ENCODE measurements at places on chromosomes 7 and 10. TPM values are rescaled to one million over a fixed set of nuclear protein-coding genes. Genes with fewer than 3 reads are reported as not detected.
A peak's percentile ranks its signal among the peaks of the same experiment; 100 is the strongest.

DNA sequence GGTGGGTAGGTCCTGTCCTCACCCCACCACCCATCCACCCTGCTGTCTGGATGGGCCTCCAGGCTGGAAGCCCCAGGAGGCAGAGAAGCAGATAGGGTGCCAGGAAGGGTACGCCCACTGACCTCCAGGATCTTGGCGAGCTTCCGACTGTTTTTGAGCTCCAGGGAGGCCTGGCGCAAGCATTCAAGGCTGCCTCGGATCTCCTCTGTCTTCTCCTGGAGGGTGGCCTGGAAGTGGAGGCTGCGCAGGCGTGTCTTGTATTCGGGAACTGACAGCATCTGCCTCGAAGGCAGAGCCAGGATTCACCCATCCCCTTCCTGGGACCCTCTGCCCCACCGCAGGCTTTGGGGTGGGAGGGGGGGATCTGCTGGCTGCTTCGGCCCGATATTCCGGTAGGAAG, 48.4 kb downstream of the GRID2IP start:
- no peak for DNase-seq

GRCh38 chr7:17447728-17448478, 149.5 kb downstream of the AHR start:
- no peak for DNase-seq

DNA sequence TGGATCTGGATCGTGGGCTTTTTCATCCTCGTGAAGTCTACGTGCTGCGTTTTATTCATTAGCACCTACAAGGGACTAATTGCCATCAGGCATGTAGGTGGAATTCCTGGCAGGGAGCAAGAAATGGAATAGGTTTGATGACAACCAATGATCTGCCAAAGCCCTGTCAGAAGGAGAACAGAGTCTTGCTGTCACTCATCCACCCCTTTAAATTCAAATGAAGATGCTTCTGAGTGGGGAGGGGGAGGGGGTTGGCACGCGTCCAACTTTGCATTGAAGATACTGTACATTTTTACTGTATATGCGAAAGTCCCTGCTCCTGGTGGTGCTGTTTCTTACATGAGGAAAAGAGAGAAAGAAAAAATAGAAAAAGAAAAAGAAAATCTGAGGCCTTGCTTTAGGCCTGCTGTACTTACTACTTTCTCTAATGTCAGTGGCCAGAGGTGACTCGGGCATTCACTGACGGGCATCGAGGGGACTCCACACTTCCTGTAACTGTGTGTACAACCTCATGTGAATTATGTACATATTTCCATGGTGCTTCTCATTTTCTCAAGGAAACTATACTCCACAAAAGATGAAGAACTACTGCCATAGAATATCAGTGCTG, 569.1 kb downstream of the INHBA start:
- no peak for DNase-seq

DNA sequence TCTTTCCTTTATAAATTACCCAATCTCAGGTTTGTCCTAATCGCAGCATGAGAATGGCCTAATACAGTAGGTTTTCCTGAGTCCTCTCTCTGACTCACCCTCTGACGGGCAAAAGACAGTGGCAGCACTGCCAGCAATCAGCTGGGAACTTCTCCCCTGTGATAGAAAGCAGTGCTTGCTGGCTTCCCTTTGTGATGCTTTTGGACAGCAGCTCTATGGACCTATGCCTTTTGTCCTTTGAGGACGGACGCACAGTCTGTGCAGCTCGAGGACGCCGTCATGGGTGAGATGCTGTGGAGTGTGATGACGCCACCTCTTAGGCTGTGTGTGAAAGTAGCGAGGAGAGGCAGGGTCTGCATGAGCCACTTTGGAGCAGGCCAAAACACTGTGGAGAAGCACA, 68.8 kb downstream of the KIAA1217 start:
- DNase-seq = no peak

GRCh38 chr7:44325201-44325671, at the start of gene CAMK2B:
Gene CAMK2B (minus strand): TSS chr7:44325594. CDS start chr7:44325421, 173 bp downstream.
- peak; percentile 5 for DNase-seq

GRCh38 chr7:15967551-15967950, 281.1 kb upstream of the MEOX2 start:
- DNase-seq = no peak

PTN gene
- total RNA-seq = not detected

BLNK gene
- not detected for total RNA-seq

PNLIP gene
- not detected for total RNA-seq
